ENCODE measurements at places on chromosomes 3 and 15. TPM values are rescaled to one million over a fixed set of nuclear protein-coding genes. Genes with fewer than 3 reads are reported as not detected.

SAXO2 gene
- 3.1 TPM for polyA plus RNA-seq

SPTBN5 gene
- polyA plus RNA-seq: 0.55 TPM

ISL2 gene
- polyA plus RNA-seq: 1.8 TPM

KIF23 gene
- polyA plus RNA-seq: 0.81 TPM

PHLDB2 gene
- polyA plus RNA-seq: 1.3 TPM

RLBP1 gene
- not detected for polyA plus RNA-seq

RTP1 gene
- not detected for polyA plus RNA-seq

STAB1 gene
- polyA plus RNA-seq: 5.6 TPM

DNA sequence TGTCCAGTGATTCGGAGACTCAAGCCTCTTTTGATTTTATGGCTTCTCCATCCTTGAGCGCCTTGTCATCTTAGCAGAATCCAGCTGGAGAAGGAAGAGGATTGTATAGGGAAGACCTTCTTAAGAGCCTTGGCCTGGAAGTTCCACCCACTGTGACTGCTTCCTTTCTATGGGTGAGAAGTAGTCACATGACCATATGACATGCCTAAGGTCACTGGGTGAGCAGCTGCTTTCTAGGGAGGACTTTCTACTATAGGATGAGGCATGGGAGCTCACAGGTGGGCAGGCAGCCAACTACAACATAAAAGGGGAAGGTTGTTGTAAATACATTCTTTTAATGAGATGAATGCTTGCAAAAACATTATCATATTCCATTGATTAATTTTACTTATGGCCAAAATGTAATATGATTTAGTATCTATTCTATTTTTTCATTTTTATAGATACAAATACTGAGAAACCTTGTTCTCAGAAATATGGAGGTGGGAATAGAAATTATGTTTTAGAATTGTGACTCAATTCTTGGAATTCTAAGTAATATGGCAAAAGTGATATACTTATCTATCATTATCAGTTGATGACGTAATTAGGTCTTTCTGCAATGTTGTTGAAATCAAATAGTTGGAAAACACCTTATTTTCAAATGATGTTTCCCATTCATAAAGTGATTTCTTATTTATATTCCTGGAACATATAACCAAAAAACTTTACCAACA, 53.6 kb upstream of the MINAR1 start:
- H3K36me3 ChIP-seq: no peaks in the 10 kb centered on the region
- H3K4me1 ChIP-seq: no peaks in the 10 kb centered on the region
- DNase-seq: no peak
- no peak overlapping the region for H3K27ac ChIP-seq
- no peak overlapping the region for H3K4me3 ChIP-seq

DNA sequence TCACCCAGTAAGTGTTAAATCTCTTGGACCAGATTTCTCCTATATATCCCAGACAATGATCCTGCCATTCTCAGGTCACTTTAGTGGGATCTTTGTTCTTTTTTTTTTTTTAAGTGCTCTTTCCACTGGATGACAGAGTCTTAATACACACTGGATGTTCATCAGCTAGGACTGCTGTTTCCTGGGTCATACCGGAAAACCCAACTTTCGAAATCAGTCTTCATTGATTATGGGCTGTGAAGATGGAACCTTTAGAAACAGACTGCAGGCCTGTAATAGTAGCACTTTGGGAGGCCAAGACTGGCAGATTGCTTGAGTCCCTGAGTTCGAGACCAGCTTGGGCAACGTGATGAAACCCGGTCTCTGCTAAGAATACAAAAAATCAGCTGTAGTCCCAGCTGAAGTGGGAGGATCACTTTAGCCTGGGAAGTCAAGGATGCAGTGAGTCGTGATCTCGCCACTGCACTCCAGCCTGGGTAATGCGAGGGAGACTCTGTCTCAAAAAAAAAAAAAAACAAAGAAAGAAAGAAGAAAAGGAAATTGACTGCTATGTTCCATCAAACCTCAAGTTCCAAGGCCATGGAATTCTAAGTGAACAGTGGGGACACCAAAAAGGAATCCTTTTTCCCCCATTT, 2.3 kb downstream of the EOGT start:
- H3K36me3 ChIP-seq: peaks cover 4% of the 10 kb centered on the region
- no peak overlapping the region for H3K27ac ChIP-seq
- no peak overlapping the region for H3K4me3 ChIP-seq
- no peak for DNase-seq

DNA sequence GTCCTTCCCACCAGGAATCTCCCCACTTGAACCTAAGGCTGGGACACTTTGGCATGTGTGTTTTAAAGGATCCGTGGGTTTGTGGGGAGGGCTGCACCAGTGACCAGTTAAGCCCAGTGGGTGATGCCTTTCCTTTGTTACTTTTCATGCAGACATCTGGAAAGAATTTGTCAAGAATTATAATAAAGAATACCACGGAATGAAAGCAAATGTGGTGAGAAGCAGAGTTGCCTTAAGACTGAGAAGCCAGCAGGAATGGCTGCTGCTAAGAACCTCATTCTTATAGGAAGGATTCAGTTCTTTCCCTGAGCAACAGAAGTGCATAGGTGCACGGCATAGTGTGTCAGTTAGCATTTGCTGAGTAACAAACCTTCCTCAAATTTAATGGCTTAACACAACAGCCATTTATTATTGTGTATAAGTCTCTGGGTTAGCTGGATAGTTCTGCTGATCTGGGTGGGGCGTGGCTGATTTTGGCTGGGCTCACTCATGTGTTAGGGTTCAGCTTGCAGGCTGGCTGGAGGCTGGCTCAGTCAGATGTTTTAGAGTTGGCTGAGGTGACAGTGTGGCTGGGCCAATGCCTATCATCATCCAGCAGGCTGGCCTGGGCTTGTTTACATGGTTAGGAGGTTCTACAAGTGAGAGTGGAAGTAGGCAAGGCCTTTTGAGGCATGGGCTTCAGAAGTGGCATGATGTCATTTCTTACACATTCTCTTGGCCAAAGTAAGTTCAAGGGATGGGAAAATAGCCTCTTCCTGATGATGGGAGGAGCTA, 262.7 kb upstream of the CTDSPL start:
- H3K27ac ChIP-seq: no peak overlapping the region
- no peak overlapping the region for H3K4me3 ChIP-seq
- no peaks in the 10 kb centered on the region for H3K4me1 ChIP-seq
- no peaks in the 10 kb centered on the region for H3K36me3 ChIP-seq
- no peaks in the 10 kb centered on the region for H3K27me3 ChIP-seq

DNA sequence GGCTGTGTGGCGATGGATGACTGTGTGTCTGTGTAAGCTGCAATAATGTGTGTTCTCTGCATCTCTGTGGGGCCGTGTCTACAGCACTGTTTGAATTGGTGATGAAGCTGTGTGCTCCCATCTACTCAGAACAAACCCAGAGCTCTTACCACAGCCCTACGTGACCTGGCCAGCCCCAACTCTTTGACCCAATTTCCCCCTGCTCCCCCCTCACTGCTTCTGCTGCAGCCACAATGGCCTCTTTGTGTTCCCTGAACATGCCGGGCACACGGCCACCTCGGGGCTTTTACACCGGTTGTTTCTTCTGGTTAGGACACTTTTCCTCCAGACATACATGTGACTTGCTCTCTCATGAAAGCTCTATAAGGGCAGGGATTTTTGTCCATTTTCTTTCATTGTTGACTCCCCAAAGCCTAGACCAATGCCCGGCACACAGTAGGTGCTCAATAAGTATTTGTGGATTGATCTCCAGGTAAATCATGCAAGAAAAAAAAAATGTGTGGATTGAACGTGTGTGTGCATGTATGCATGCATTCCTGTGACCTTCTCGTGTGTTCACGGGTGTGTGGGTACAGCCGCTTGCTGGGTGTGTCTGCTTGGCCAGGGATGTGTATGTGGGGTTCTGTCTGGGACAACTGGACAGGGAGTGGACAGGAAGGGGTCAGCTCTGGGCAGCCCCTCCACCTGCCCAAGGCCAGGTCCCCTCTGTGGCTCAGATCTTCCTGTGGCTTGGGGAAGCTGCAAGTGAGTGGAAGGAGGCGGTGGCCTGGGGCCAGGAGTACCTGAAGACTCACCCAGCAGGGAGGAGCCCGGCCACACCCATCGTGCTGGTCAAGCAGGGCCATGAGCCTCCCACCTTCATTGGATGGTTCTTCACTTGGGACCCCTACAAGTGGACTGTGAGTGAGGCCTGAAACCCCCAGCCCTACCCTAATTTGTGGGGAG, 14.8 kb downstream of the VILL start:
- no peak for DNase-seq
- no peaks in the 10 kb centered on the region for H3K27me3 ChIP-seq
- H3K36me3 ChIP-seq: peaks cover 28% of the 10 kb centered on the region
- H3K27ac ChIP-seq: no peak overlapping the region
- H3K4me1 ChIP-seq: no peaks in the 10 kb centered on the region
- H3K4me3 ChIP-seq: no peak overlapping the region

DNA sequence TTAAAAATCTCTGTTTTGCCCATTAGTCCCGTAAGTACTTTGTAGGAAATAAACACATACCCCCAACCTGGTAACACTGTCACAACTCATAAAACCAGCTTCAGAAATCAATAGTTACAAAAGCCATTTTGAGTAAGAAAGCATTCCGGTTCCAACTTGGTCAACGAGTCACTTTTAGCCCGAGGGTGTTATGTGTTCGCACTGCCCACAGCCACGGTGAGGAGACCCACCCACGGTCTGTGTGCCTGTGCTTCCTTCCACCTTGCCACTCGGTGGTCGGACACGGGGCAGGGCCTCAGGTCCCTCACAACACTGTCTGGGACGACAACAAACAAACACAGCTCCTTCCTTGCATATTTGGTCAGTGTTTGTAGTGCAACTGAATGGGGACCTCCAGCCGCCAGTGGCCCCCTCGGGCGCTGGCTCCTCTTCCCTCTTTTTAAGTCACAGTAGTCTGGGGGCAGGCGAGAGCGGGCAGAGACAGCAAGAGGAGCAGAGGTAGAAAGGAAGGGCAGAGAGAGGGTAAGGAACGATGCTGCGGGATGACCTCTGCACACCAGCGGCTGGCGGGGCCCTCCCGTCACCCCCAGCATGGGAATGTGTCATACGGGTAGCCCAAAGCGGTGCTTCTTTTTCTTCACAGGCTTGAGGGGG, 5.2 kb upstream of the MUSTN1 start:
- H3K4me3 ChIP-seq: no peak overlapping the region
- no peaks in the 10 kb centered on the region for H3K36me3 ChIP-seq
- DNase-seq: no peak
- no peaks in the 10 kb centered on the region for H3K4me1 ChIP-seq
- H3K27me3 ChIP-seq: no peaks in the 10 kb centered on the region

GRCh38 chr3:37862903-37863815, 1.5 kb downstream of the CTDSPL start:
- H3K36me3 ChIP-seq: no peaks in the 10 kb centered on the region
- no peak overlapping the region for H3K4me3 ChIP-seq
- peaks cover 18% of the 10 kb centered on the region for H3K27me3 ChIP-seq
- no peak overlapping the region for H3K27ac ChIP-seq
- no peak for DNase-seq
